Activated CD8-positive, alpha-beta memory T cell treated with anti-CD3 and anti-CD28 coated beads for 1 hour (primary cell): ENCODE measurements at places on chromosomes 5 and 9.

GRCh38 chr9:77648234-77649108 is at the start of gene GNA14:
GNA14 (minus strand) TSS chr9:77648322; CDS start chr9:77647793, 529 bp downstream.
- no peak for DNase-seq

GRCh38 chr9:94441796-94442195 is 113.1 kb upstream of the PCAT7 start:
- no peak for DNase-seq

GRCh38 chr5:89988998-89989655 is 420.4 kb downstream of the CETN3 start:
- no peak for DNase-seq

- DNase-seq = no peak
Measured at GRCh38 chr9:111979561-111979960, 82.9 kb downstream of the UGCG start.

DNA sequence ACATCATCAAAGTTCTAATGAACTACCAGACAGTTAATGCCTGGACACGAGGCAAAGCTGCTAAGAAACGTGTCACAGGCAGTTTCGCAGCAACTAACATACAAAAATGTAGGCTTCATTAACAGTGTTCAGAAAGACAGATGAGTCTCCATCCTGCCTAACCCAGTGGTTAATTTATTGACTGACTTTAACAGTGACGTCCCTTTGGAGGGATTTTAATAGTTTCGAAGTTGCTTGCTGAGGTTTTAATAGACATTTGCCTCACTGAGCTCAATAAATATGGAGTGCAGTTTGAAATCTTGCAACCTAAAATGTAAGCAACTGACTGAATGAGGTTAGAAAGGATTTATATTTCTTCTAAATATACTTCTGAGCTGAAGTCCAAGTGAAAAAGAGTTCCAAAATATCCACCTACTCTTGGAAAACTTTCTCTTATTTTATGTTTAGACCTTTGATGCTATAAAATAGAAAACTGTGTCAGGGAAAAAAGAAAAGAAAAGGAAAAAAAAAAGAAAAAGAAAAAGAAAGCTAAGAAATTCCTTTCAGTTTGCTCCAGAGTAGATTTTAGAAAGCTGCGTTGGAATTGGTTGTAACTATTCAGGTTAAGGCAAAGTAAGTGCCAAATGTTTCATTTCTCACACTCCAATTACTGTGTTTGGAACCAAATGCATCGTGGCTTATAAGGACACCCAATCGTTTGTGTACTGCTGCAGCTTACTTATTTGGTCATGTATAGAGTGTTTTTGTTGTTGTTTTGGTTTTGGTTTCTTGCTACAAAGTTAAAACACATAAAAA is 2016.6 kb downstream of the MAT2B start:
- no peak for DNase-seq

GRCh38 chr5:138824516-138824915 is 50.6 kb downstream of the LRRTM2 start:
- no peak for DNase-seq

DNA sequence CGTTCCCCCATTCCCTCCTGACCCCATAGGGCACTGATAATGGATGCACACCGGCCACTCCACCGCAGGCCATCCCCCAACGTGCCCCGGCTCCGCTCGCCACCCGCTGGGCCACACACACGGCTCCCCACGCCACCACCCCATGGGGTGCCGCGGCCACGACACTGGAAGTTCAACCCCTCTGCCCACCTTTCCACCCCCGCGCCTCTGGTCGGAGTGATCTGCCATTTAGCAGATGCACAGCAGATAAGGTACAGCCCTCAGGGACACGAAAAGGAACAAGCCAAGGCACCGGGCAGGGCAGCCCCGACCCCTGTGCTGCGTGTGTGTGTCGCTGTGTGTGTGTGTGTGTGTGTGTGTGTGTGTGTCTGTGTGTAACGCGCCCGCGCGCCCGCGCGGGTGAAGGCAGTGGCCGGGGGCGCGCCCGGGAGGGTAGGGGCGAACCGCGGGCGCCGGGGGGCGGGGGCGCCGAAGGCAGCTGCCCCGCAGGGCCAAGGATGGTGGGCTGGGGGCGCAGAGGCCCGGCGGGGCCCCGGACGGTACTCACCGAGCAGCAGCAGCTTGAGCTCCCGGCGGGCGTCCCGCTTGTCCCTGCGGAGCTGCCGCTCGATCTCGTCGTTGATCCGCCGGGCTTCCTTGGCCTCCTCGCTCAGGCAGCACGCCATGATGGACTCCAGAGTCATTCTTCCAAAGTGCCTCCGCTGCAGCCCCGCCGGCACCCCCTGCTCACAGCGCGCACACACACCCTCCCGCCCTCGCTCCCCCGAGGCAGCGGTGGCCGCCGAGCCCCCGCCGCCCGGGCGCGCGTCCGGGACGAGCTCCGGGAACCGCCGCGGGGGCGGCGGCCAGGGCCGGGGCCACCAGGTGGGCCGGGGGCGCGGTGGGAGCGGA is 813 bp downstream of the GNAQ start:
- peak; percentile 44 for DNase-seq

- no peak for DNase-seq
Measured at GRCh38 chr5:110053824-110054223, 364.1 kb downstream of the MAN2A1 start.

DNA sequence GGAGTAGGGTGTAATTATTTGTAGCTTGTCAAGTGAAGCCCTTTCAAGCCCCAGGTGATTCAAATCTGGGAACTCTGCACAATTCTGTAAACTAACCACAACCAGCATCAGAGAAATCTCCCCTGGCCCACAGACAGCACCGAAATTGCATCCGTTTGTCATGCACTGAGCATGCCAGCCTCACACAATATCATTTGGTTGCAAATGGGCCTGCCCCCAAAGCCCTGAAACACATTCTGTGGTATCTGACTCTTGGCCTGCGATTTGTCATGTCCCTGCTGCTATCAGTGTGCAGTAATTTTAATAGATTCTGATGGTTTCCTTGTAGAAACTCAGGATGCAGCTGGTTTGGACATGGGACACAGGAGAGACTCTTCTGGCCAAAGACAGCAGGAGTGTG is 35.3 kb downstream of the SNX24 start:
- no peak for DNase-seq

- DNase-seq = no peak
Measured at GRCh38 chr9:93467062-93467416, 13.7 kb upstream of the FAM120AOS start.

DNA sequence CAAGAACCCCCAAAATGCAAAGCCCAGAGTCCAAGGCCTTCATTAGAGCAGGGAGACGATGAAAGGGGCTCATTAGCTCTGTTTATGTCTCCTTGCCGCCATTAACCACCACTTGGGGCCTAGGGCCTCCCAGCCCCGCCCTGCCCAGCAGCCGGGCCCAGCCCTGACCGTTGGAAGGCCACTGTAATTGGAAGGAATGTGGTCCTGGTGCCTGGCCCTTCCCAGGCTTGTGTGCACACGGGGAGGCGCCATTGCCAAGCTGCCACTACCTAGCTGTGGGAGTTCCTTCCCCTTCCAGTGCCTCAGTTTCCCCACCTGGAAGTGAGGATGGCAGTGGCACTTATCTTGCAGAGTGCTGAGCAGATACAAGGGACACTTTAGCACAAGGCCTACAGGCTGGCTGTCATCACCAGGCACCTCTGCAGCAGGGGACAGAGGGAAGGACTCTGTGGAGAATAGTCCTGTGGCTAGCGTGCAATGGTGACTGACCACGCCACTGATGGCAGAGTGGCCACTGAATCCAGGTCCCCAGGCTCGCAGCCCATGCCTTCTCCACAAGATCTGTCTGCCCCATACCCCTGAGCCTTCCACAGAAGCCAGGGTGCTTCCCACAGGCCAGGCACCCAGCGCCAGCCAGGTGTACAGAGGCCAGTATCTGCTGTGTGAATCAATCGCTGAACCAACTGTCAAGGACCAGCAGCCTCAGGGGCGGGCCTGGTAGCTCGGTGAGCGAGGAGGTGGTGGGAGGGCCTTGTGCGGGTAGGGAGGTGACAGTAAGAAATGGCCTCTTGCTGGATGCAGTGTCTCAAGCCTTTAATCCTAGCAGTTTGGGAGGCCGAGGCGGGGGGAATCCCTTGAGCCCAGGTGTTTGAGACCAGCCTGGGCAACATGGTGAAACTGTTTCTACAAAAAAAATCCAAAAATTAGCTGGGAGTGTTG is 20.8 kb downstream of the GBGT1 start:
- no peak for DNase-seq

DNA sequence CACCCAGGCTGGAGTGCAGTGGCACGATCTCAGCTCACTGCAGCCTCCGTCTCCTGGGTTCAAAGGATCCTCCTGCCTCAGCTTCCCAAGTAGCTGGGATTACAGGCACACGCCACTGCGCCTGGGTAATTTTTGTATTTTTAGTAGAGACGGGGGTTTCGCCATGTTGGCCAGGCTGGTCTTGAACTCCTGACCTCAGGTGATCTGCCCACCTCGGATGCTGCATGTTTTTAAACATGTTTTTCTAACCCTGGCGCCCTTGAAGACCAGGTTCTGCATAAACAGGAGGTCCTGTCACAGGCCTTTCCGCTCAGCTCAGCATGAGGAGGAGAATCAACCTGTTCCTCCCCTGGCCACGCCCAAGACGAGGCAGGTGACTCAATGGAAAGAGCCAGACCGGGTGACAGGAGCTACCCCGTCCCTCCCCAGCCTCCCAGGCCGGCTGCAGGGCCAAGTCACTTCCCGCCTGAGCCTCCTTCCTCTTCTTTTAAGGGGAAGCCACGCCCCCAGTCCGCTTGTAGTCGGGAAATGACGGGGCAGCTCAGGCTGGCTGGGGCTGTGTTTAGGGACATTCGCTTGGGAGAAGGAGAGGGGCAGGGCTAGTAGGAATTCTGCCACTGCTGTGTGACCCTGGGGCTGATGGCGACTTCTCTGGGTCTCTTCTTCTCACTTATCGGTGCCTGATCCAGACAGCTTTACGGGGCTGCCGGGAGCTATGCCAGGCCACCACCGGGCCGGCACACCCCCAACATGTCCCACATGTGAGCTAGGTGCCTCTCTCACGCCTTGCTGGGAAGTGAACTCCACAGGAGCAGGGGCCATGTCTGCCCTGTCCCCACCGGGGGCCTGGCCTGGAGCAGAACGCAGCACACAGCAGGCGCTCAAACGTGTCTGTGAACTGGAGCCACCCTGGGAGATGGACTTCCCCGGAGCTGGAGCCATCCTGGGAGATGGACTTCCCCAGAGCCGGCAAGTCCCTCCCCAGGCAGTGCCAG is 6.1 kb downstream of the NOTCH1 start:
- peak; percentile 89 for DNase-seq
